ENCODE measurements at places on chromosomes 13 and 19.

GRCh38 chr13:51729866-51730553 lies 74.0 kb downstream of the DHRS12 start:
- peak; percentile 77 for DNase-seq

DNA sequence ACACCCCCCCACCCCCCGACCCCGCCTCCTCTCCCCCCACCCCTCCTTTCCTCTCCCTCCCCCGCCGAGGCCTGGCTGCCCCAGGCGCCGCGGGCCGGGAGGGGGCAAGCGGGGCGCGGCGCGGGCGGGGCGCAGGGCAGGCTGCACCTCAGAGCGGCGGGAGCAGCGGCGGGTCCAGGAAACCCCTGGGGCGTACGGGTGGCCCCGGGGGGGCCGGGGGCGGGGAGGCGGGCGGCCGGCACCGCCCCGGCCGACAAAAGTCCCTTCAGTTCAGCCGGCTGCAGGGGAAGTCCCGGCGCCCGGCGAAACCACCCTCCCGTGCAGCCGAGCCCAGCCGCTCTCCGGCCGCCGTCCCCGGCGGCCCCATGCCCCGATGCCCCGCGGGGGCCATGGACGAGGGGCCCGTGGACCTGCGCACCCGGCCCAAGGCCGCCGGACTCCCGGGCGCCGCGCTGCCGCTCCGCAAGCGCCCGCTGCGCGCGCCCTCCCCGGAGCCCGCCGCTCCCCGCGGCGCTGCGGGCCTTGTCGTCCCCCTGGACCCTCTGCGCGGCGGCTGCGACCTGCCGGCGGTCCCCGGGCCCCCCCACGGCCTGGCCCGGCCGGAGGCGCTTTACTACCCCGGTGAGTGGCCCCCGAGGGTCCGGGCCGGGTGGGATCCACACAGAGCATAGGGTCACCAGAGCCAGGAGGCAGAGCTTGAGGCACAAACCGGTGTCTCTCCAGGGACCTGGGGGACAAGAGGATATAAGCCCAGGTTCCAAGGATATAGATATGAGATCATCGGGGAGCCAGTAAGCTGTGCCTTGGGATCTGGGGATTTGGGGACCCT lies at the start of gene BCL3:
BCL3 (plus strand) TSS at position 283 of the 829 bp plus-strand sequence; CDS start at position 366, 83 bp downstream.
- peak; percentile 60 for DNase-seq

GRCh38 chr13:50800091-50800739 lies 43.3 kb downstream of the DLEU7 start:
- DNase-seq = no peak

DNA sequence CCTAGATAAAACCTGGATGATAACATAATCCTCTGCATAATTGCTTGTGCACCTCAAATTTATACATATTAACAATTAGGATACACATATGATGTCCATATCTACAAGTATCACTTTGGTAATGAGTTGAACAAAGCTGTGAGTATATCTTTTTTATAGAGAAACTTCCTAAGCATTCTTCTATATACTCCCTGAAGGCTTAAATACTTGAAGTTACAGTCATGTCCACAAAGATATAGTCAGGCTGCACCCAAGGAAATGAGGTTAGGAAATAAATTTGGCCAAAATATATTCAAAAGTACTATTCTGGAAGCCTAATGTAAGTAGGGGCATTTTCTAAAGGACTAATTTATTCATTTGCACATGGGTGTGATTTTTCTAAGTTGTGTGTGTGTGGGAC lies 761.5 kb downstream of the PCDH9 start:
- DNase-seq = no peak

GRCh38 chr13:27440408-27440807 lies 10.0 kb downstream of the MTIF3 start:
- no peak for DNase-seq

GRCh38 chr19:38004521-38005223 lies 97.7 kb downstream of the SIPA1L3 start:
- peak; percentile 97 for DNase-seq

DNA sequence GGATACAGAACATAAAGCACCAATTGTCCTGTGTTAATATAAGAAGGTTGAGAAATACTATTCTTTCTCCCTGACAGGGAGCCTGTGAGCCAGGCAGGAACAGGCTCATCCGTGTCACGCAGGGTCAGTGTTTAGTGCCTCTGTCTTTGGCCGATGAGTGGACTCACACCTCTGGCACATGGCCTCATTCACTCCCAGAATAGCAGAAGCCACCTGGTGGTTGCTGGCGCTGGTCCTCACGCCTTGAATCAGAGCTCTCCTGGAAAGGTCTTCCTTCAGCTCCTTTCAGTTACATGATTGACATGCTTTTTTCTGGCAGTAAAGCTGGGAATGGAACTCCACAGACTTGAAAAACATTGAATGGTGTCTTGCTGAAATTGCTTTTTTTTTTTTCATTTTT lies 28.1 kb upstream of the SIAH3 start:
- peak; percentile 6 for DNase-seq

GRCh38 chr13:33185853-33186252 lies 99.7 kb downstream of the STARD13 start:
- no peak for DNase-seq

DNA sequence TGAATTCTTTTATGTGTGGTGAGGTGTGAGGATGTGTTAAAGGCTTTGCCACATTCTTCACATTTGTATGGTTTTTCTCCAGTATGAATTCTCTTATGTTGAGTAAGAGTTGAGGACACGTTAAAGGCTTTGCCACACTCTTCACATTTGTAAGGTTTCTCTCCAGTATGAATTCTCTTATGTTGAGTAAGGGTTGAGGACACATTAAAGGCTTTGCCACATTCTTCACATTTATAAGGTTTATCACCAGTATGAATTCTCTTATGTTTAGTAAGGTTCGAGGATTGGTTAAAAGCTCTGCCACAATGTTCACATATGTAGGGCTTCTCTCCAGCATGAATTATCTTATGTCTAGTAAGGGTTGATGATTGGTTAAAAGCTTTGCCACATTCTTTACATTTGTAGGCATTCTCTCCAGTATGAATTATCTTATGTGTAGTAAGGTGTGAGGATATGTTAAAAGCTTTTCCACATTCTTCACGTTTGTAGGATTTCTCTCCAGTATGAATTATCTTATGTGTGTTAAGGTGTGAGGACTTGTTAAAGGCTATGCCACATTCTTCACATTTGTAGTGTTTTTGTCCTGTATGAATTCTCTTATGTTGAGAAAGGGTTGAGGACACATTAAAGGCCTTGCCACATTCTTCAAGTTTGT lies 27.1 kb downstream of the ZNF724 start:
- no peak for DNase-seq

GRCh38 chr19:35262101-35262761 lies 6.5 kb upstream of the USF2 start:
- DNase-seq = no peak

DNA sequence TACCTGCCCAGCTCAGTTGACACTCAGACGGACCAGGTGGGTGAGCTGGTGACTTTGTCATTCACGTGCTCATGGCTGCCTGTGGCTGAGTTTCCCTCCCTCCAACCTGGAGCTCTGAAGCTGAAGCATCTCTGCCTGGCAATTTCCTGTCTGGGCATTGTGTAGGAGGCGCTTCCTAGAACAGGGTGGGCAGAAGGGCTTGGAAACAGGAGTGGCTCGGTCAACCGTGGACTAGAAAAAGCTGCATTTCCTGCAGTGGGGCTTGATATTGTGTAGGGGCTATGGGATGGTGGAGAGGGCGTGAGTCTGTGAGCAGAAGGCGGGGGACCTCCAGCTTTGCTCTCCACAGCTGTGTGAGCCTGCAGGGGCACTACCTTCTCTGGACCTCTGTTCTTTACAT lies 278.3 kb downstream of the TEX29 start:
- DNase-seq = no peak

DNA sequence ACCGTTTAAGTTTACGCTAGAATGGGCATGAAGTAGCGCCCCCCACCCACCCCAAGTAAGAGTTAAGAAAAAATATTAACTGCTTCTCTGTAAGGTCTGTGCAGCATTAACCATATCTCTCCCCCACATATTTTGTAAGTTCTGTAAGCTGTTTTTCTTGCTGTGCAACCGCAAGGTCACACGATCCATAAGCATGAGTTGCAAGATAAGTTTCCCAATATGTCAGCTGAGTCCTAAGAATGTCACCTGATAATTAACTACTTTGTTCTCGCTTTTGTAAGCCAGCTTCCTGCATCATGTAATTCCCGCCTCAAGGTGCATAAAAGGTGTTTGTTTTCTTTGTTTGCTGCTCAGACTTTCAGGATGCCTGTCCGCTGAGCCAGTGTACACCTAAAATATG lies 187.0 kb downstream of the MYO16 start:
- no peak for DNase-seq

DNA sequence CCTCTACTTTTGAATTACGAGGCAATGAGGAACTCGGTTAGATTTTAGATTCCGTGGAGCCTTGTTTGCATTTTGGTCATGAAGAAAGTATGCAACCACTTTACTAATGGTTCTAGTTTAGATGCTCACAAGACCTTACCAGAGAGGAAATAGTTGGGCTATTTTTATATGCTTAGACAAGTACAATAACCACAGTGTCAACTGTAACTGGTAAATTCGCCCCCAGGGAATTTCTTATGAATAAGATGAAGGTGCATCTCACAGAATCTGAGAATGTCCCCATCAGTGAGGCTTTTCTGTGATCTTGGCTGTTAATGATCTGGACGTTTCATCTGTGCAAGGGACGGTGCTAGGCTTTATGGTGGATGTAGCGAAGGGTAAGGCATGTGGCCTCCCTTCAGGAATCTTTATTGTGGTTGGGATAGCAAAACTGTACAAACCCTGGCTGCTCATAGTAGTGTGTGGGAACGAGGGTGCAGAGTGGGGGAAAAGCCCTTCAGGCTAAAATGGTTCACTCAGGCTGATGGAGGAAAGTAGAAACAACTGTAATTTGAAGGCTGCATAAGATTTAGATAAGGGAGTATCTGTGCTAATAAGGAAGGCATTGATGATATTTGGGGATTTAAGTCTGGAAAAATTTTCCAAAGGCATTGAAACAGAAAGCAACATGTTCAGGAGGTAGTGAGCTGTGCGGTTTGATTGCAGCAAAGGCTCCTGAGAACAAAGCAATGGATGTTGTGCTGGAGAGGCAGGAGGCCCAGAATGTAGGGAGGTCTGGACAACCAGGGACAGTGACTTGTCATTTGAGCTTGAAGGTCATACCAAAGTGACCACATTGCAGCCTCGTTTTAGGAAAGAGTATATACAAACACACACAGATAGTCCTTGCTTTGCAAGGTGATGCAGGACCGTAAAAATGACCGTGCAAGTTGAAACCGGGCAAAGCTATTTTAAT lies 28.4 kb downstream of the UBAC2 start:
- no peak for DNase-seq

- DNase-seq = no peak
Measured at GRCh38 chr19:35629332-35629633, 447 bp downstream of the RBM42 start.

- DNase-seq = no peak
Measured at GRCh38 chr13:35219021-35219420, 257.5 kb downstream of the MAB21L1 start.

DNA sequence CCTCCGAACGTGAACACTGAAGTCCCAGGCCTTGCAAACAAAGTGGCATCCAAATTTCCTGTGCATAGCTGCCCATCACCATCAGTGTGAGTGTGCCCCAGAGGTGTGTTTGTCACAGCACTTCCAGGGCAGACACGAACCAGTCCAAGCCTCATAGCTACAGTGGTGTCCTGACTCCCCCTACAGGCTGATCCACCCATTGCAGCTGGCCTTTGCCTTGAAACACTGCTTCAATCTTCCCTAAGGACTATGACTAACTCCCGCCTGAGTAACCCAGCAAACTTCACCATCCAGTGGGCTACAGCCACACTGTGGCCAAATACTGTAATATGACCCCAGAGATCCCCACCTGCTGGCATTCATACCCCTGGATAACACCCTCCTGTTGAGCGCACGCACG lies 3.9 kb downstream of the ZNF266 start:
- no peak for DNase-seq

- DNase-seq = no peak
Measured at GRCh38 chr19:31204115-31204514, 145.1 kb downstream of the TSHZ3 start.

GRCh38 chr19:46670813-46671212 lies 9.8 kb upstream of the DACT3 start:
- peak; percentile 7 for DNase-seq

DNA sequence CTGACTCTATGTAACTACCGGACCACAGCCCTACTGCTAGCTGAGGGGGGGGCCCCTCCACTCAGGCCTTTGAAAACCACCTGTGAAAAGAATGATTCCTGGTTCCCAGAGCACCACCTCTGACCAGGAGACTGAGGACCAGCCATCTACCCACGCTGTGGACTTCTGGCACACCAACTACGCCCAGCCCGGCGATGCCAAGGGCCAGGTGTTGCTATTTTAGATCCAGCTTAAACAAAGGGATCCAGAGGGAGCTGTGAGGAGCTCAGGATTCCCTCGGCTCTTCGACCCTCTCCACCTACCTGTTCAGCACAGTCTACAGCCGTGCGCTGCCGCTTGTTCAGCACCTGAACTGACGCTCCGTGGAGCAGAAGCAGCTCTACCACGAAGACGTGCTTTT lies 23.0 kb downstream of the PDCD5 start:
- no peak for DNase-seq

- no peak for DNase-seq
Measured at GRCh38 chr19:7851623-7852500, 21.8 kb downstream of the EVI5L start.

DNA sequence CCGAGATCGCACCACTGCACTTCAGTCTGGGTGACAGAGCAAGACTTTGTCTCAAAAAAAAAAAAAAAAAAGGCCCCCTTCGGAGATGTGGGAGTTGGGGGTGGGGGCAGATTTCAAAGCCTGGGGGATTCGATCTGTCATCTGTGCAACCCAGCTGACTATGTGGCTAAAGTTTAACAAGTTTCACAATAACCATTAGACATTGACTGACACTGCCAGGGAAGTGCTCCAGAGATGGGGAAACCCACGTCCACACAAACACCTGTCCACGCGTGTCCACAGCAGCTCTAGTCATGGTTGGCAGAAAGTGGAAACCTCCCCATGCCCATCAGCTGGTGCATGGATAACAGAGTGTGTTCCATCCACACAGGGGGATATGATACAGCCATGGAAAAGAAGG lies 37.6 kb upstream of the HOMER3 start:
- DNase-seq = no peak

GRCh38 chr19:48102870-48103751 lies 7.5 kb downstream of the PLA2G4C start:
- DNase-seq = no peak

DNA sequence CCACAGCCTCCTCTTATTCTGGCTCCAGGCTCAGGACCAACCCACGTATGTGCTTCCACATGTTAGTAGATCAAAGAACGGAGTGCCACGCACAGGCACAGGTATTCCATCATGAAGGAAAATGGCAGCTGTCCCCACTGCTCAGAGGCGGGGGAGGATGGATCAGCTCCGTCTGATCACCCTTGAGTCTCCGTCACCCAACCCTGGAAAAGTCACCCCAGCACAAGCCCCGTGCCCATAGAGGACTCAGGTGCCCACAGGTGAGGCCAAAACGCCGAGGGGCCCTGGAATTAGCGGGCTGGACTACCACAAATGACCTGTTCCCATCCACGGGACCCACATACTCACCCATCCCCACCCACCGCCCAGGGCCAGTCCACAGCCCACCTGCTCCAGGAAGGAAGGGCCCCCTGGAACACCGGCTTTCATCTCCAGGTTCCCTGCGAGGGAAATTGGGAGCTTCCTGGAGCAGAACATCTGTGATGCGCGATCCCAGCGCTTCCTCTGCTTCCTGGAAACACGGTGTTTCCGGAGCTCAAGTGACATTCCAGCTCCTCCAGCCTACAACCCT lies 120.5 kb upstream of the SPACA7 start:
- no peak for DNase-seq

All from muscle of back (tissue), 13 donors.